ENCODE measurements at places on chromosomes 7 and 10.

DNA sequence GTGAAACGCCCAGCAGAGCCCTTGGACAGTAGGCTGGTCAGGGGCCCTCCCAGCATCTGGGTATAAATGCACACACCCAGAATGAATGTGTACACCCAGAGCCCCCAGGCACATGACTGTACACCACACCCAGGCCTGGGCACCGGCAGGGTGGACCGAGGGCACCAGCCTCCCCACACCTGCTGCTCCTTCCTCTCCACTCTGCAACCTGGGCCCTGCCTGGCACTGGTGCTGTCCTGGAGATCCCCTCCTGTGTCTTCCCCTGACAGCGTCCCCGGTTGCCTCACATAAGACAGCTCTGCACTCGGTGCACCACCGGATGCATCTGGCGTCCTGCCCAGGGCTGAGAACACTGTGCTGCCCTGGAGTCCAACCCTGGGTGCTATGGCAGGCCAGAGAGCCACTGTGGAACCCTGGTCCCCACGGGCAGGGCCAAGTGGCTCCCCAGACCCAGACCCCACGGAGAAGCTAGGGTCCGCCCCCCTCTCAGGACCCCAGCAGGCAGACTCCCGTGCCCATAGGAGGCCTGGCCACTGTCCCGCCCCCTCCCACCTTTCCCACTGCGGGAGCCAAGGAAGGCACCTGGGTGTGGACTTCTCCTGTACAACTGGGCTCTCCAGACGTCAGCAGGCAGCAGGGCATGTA, 6.6 kb downstream of the RASGEF1A start:
- DNase-seq, result no peak

- no peak for DNase-seq
These were observed 410.0 kb upstream of the RNF32 start for GRCh38 chr7:156230576-156230975.

- no peak for DNase-seq
These were observed 1.2 kb upstream of the SGCE start for GRCh38 chr7:94656925-94657731.

DNA sequence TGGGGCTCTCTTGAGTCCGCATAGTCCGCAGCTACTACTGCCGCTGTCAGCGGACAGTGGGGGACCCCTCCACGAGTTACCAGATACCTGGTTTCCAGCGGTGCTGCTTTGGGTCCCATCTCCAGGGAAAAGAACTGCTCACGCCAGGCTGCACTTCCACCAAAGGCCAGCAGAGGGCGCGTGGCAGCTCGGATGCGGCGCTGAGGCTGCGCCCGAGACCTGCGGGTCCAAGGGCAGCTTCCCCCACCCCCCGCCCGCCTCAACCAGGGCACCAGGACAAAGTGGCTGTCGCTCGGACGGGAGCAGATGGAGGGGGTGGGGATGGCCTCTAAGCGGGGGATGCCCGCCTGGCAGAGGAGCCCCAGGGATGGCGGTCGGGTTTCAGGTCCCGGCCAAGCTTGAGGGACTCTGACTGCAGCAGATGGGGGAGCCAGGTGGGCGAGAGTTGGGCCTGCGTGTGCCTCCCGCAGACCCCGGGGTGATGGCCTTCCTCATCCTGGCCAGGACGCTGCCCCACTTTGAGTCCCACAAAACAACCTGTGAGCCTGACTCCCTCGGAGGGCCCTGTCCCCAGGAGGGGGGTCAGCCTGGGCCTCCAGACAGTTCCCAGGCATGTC, 23.8 kb upstream of the ZNF735 start:
- no peak for DNase-seq

DNA sequence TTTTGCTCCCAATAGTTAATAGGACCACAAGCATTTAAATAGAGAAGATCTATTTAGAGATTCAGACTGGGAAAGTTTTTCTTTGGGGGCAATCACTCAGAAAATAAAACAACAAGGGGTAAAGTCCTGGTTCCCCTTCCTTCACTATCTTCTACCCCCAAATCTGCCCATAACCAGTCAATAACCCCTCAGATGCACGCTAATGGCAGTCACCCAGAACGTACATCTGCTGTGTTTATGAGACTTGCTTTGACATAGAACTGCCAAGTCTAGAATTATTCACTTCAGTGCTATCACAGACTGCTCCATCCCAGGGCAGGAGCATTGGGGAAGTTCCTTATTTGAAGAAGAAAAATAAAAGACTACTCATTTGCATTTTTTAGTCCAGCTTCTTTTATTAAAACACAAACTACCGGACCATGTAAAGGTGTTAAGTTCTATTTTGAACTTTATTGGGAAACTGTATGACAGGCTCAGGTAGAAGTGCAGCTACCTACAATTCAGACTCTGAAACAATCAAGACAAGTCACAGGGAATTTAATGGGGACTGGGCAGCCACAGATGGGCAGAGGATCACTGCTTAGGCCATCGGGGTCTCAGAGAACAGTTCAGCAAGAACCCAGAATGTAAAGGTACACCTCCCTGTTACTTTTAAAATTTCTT, 38.4 kb downstream of the ANK3 start:
- DNase-seq, result no peak

DNA sequence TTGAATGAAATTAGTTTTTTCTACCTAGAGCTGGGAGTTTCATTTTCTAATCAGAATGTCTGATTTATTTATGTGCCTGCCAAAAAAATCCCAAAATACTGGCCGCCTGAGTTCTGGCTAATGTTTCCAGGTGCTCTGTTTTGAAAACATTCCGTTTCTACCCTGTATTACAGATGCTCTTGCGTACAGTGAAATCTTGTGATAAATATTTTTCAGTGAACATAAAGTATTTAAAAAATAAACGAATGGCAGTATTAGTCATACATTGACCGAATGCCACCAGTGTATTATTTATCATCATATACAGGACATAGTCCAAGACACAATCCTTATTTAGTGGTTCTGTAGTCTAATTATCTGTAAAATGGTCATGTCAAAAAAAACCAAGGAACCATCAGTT, 102.8 kb downstream of the KAT6B start:
- DNase-seq, result no peak

- DNase-seq, result no peak
These were observed 23.2 kb downstream of the SKAP2 start for GRCh38 chr7:26841003-26841739.

- no peak for DNase-seq
These were observed 62.7 kb upstream of the ZPBP start for GRCh38 chr7:50155755-50156154.

- no peak for DNase-seq
These were observed 1.3 kb upstream of the BMPER start for GRCh38 chr7:33903791-33904680.

- no peak for DNase-seq
These were observed 294.2 kb downstream of the GRID1 start for GRCh38 chr10:86072413-86072812.

GRCh38 chr10:104577861-104578521, 63.1 kb upstream of the SORCS3 start:
- no peak for DNase-seq

DNA sequence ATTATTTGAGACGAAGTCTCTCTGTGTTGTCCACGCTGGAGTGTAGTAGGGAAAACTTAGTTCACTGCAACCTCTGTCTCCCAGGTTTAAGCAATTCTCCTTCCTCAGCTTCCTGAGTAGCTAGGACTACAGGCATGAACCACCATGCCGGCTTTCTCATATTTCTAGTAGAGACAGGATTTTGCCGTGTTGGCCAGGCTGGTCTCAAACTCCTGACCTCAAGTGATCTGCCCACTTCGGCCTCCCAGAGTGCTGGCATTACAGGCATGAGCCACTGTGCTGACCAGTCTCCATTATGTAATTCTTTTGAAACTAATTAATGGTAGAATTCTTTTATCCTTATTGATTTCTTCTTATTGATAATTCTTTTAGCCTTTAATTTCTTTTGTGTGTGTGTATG, 32.5 kb downstream of the PCLO start:
- no peak for DNase-seq

GRCh38 chr10:36097696-36098095, 455.6 kb upstream of the FZD8 start:
- no peak for DNase-seq

DNA sequence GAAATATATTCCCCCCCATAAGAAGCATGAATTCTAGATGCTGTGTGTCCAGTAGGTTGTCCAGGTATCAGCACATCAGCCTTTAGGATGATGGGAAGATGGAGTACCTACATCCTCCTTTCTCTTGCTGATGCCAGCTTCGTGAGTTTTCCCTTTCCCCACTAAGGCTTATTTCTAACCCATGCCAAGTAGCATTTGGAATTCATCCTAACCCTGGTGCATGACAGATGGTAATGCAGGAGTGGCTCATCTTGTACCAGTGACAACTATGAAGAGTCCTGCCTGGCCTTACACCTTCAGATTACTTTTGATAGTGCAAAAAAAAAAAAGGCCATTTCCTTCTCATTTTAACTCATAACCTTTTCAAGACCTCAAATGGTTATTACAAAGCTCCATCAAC, 58.7 kb downstream of the ARHGAP21 start:
- DNase-seq, result no peak

GRCh38 chr7:132077971-132078685, 498.1 kb downstream of the PLXNA4 start:
- no peak for DNase-seq

GRCh38 chr7:40882071-40882658, 747.4 kb downstream of the SUGCT start:
- no peak for DNase-seq
